Astrocyte of the spinal cord (primary cell): ENCODE measurements at places on chromosomes 1 and 21.

DNA sequence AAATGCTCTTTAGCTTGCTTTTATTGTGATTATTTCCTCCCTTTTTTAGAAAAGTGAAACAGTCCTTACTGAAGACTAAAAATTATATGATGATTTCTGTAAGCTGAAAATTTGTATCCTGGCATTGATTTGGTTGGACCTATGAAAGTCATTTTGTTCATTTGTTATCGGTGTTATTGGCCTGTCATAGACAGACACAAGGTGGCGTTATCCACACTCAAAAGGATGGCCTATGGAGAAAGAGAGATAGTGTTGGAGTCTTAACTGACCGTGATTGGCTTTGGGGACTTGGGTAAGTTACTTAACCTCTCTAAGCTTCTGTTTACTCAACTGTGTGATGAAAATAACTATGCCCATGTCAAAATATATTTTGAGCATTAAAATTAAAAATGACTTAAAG, 203.6 kb upstream of the CHODL start:
- peak; percentile 22 for DNase-seq

- DNase-seq, result no peak
Measured at GRCh38 chr1:14111121-14111520, 411.1 kb downstream of the PRDM2 start.

DNA sequence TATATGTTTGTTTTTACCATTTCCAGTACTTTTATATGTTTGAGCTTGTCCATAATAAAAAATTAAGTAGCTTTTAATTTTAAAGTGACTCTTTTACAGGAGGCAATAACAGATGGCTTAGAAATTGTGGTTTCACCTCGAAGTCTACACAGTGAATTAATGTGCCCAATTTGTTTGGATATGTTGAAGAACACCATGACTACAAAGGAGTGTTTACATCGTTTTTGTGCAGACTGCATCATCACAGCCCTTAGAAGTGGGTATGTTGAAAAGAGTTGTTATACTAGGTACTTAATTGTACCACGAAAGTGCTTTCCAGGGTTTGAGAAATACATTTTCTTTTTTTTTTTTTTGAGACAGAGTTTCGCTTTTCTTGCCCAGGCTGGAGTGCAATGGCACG, 46.1 kb downstream of the RNF2 start:
- DNase-seq, result no peak

DNA sequence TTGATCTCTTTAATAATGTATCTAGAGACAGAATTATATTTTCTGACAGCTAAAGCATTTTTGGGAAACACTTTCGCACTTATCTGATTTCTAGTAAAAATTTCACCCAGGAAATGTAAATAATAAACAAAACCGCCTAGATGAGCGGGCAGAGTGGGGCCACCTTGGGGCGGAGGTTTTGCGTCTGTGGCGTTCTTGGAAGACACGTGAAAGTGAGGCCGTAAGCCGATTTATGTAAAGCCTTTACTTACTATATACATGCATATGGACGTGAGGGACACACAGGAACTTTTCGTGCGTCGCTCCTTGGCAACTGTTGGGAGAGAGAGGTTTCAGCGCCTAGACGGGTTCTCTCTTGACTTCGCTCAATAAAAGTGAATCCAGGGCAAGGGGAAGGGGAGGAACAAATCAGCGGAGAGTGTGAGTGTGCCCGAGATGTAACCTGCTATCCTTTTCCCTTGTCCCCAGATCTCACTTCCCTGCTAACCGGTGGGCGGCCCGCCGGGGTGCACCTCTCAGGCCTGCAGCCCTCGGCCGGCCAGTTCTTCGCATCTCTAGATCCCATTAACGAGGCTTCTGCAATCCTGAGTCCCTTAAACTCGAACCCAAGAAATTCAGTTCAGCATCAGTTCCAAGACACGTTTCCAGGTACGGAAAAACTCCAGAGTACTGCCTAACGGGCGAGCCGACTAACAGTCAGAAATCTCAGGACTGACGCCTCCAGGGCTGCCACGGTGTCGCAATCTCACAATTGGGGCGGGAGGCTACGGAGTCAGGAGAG, 1.7 kb downstream of the HLX start:
- DNase-seq, result peak; percentile 71

DNA sequence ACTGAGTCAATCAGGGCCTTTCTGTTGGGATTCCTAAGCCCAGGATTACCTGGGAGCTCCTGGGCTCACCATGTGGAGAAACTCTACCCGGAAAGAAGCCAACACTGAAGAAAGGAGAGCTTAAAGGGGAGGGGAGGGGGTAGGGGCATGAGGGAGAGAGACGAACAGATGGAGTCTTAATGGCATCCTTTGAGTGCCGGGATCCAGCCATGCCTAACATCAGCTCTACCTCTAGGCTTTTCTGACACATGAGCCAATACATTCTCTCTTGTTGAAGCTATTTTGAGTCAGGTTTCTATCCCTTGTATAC, 75.0 kb downstream of the NPHP4 start:
- no peak for DNase-seq

- DNase-seq, result peak; percentile 22
Measured at GRCh38 chr1:59487335-59488031, 190.6 kb downstream of the FGGY start.

DNA sequence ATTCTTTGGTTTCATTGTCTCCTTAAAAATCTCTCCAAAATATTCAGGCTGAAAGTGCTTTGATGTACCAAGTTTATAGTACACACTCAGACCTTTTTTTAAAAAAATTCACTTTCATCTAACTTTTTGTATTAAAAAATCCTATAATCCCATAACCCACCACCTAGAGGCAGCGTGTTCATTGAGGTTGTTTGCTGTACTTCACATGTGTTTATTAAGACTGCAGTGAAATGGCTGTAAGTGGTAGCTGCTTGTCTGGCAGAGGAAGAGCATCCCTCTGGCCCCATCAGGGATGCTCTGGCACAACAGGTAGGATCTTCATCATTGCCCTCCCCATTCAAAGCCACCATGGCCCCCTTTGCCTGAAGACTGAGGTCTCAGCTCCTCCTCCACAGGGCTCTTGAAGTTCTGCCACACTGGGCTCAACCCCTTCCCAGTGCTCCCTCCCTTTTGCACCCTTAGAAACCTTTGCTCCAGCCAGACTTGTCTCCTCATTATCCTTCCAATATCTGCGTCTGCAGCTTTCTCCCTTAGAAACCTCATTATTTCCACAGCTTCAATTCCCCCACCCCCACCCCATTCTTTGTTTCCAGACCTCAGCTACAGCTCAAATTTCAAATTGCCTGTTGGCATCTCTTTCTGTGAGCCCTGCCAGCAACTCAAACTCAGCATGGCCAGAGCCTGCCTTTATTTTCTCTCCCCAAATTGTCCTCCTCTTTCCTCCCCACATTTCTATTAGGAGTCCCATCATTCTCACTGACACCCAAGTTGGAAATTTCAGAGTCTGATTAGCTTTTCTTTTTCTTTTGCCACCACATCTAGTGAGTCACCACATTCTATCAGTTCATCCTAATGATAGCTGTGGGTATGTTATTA, 369.6 kb upstream of the USP24 start:
- DNase-seq, result peak; percentile 76

- DNase-seq, result no peak
Measured at GRCh38 chr1:228284148-228284495, 76.3 kb downstream of the OBSCN start.
